Osteoblast (primary cell): ENCODE measurements at places on chromosomes 1 and 21. TPM values are rescaled to one million over a fixed set of nuclear protein-coding genes. Genes with fewer than 3 reads are reported as not detected.

Gene NPHS2
- not detected in 2 replicates for total RNA-seq

Gene CCDC27
- total RNA-seq, result not detected in 2 replicates

Gene DMBX1
- not detected in 2 replicates for total RNA-seq

Gene ALG14
- 1.4 and 2.7 TPM in 2 replicates for total RNA-seq

Gene TCHH
- total RNA-seq, result not detected in 2 replicates

Gene MYOG
- not detected in 2 replicates for total RNA-seq

Gene EPHA2
- total RNA-seq, result 13.3 and 21.0 TPM in 2 replicates

Gene HES3
- total RNA-seq, result not detected in 2 replicates

Gene SYTL1
- under 0.01 TPM in 1 of 2 replicates, not detected in the other for total RNA-seq

Gene IRF6
- total RNA-seq, result under 0.01 and 0.72 TPM in 2 replicates

Gene RAD54L
- total RNA-seq, result 0.59 and 1.4 TPM in 2 replicates

Gene MORN1
- total RNA-seq, result 12.4 and 13.4 TPM in 2 replicates

Gene ZNF683
- total RNA-seq, result not detected in 2 replicates

Gene RAB3B
- total RNA-seq, result 14.5 and 21.2 TPM in 2 replicates

Gene ZNF593
- total RNA-seq, result 21.2 and 29.0 TPM in 2 replicates

Gene TTC39A
- total RNA-seq, result 0.72 and 0.88 TPM in 2 replicates

Gene HCRTR1
- total RNA-seq, result not detected in 2 replicates

Gene S100A16
- 160 and 190 TPM in 2 replicates for total RNA-seq

Gene CTXND2
- not detected in 2 replicates for total RNA-seq

Gene SLC22A15
- 14.5 and 16.2 TPM in 2 replicates for total RNA-seq

Gene UBE2U
- total RNA-seq, result not detected in 2 replicates

Gene FABP3
- 28.6 and 38.0 TPM in 2 replicates for total RNA-seq

Gene CFHR2
- total RNA-seq, result not detected in 2 replicates

Gene TSEN15
- 51.8 and 57.2 TPM in 2 replicates for total RNA-seq

Gene LRRC41
- 103 and 104 TPM in 2 replicates for total RNA-seq

Gene C4BPA
- total RNA-seq, result not detected in 2 replicates

Gene C1QA
- total RNA-seq, result 1.1 TPM in 1 of 2 replicates, not detected in the other

Gene CENPF
- total RNA-seq, result 8.3 and 8.5 TPM in 2 replicates

Gene IER5
- total RNA-seq, result 16.2 and 17.4 TPM in 2 replicates

Gene GSTM5
- 2.1 and 4.3 TPM in 2 replicates for total RNA-seq

Gene GUCA2B
- total RNA-seq, result not detected in 2 replicates

Gene FAM151A
- total RNA-seq, result not detected in 2 replicates

Gene WNT3A
- total RNA-seq, result not detected in 2 replicates

Gene TACSTD2
- under 0.01 and 0.29 TPM in 2 replicates for total RNA-seq

Gene IFNGR2
- total RNA-seq, result 60.1 and 63.1 TPM in 2 replicates

Gene LCA5L
- total RNA-seq, result 2.2 and 2.9 TPM in 2 replicates

Gene PLA2G5
- total RNA-seq, result 1.8 and 2.9 TPM in 2 replicates
